NCI-H774 (cell line): ENCODE measurements at places on chromosomes 6 and 20.

DNA sequence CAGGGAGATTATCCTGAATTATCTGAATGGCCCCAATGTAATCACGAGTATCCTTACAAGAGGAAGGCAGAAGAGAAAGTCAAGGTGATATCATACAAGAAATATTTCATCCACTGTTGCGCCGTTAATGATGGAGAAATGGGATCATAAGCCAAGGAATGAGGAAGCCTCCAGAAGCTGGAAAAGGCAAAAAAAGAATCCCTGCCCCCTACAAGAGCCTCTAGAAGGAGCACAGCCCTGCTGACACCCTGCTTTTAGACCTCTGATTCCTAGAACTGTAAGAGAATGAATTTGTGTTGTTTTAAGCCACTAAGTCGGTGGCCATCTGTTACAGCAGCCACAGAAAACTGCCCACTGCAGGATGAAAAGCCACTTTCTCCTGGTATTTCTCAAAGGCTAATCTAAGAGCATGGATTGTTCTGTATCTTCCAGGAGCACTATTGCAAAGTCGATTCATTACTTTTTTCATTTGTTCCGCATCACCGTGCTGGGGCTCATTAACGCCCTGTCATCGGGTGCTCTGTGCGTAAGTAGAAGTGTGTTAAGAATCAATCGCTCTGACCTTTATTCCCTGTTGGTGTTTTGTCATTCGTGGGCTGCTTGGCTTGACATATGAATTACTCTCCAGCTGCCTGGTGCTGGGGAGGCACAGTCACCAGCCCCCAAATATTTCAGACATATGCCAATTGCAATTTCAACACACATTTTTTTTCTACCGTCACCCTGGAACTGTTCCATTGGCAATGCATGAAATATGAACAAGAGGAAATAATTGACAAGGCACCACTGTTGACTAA, 117.0 kb downstream of the PCSK2 start:
- no peak for DNase-seq

DNA sequence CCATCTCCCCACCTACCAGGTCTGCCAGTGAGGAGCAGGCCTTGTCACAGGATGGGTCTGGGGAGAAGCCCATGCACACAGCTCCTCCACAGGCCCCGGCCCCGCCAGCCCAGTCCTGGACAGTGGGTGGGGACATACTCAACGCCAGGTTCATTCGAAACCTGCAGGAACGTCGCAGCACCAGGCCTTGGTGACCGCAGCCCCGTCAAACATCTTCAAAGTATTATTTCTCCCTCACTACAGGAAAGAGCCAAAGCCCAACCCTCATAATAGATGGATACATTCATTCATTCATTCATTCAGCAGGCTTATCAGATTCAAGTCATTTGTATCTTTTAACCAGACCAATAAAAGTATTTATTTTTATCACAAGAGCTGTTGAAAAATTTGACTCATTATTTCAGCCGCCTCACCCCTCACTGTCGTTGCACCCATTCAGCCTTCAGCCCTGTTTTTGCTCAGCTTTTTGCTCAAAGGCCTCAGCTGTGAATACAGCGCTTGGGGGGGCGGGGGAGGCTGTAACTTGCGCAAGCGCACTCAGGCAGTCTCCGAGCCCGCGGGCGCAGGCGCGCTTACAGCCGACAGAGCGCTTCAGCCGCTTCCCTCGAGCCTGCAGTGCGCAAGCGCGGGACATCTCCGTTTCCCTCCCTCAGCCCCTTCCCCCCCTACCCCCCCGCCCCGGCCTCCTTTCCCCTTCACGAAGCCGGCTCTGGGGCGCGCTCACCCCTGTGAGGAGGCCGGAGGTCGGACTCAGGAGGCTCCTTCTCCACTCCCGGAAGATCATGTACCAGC, at the start of gene C6orf136:
Gene C6orf136 (plus strand): TSS at position 684 of the 792 bp plus-strand sequence. CDS start 99 bp downstream, at position 783.
- DNase-seq, result peak; percentile 92

DNA sequence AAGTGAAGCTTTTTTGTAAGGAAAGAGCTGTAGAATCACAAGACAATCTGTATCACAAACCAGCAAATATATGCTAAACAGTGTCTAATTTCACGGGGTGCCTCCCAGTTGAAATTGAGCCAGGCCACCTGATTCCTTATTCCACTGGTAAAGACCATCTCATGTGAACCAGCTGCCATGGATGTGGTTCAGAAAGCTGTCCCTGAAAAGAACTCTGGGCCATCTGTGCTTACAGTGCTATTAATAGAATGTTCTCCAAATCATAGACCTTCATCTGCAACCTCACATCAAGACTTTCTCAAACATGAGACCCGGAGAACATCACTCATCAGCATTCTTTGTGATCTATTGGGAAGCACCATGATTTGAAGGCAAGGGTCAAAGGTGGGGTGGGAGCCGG, 89.7 kb downstream of the FBXO5 start:
- DNase-seq, result no peak

- no peak for DNase-seq
Measured at GRCh38 chr20:1688886-1689538, 31.4 kb upstream of the SIRPG start.

DNA sequence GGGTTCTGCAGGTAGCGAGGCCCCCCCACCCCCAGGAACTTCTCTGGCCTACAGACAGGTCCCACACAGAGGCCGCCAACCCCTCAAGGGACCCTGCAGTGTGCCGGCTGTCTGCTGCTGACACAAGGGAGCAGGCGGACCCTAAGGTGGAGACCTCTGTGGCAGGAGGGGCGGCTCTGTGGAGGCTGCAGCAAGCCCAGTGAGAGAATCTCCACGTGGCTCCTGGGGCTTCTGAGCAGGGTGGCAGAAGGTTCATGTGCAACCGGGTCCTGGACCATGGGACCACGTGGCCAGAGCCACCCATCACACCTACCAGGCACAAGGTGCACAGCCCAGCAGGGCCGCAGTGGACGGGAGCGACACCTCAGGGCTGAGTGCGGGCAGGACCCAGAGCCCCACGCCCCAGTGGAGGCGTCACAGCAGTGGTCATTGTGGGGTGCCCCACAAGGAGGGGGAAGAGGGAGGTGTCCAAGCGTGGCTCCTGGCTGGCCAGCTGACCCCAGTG, 4.3 kb downstream of the ARFRP1 start:
- DNase-seq, result no peak

DNA sequence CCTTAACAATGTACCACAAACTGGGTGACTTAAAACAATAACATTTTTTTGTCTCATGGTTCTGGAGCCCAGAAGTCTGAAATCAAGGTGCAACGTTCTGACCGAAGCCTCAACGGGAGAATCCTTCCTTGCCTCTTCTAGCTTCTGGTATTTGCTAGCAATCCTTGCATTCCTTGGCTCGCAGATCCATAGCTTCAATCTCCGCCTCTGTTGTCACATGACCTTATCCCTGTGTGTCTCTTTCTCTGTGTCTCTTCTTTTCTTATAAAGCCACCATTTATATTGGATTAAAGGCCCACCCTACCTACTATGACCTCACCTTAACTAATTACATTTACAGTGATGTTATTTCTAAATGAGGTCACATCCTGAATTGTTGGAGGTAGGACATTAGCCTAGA, 37.2 kb upstream of the DOK5 start:
- DNase-seq, result no peak

- DNase-seq, result no peak
Measured at GRCh38 chr6:168447700-168448099, 6.7 kb downstream of the SMOC2 start.

- DNase-seq, result no peak
Measured at GRCh38 chr6:121732641-121733040, 297.2 kb downstream of the GJA1 start.

- no peak for DNase-seq
Measured at GRCh38 chr6:87945181-87945580, 102.5 kb upstream of the SPACA1 start.

- no peak for DNase-seq
Measured at GRCh38 chr6:121885399-121886152, 450.1 kb downstream of the GJA1 start.

DNA sequence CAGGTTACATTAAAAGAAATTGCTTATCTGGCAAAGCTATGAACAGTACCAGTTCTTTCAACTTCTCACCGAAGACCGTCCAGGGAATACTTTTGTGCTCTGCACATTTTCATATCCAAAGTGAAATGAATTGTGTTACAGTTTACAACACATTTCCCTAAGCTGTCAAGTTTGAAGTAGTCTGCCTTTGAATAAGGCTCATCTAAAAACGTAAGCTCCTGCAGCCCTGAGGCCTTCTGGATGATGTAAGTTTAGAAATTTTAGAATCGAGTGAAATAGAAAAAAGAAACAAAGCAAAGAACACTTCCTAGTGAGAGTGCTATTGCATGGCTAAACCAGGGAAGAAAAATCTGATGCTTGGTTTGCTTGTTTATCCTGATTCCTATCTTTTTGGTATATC, 653.8 kb downstream of the MMUT start:
- DNase-seq, result no peak

DNA sequence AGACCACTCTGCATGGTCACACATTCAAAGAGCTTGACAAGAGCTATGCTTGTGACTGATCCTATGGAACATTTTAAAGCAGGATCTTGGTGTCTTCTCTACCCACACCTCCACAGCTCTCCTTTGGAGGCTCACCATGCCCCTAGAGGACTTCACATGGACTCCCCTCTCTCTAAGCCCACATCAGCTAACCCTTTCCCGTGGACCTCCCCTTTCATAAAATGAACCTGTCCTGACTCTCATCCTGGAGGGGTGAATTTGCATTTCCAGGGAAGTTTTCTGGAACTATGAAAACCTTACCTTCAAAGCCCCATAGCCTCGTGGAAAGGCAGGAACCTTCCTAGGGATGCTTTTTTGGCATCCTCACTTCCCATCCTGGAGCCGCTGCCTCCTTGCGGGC, 184.4 kb upstream of the SUPT3H start:
- no peak for DNase-seq

GRCh38 chr6:53845280-53846195, 50.7 kb downstream of the LRRC1 start:
- no peak for DNase-seq
